ENCODE measurements at places on chromosomes 4 and X.

- peak; percentile 58 for DNase-seq
Measured at GRCh38 chr4:151331276-151332042, 6.1 kb upstream of the SH3D19 start.

DNA sequence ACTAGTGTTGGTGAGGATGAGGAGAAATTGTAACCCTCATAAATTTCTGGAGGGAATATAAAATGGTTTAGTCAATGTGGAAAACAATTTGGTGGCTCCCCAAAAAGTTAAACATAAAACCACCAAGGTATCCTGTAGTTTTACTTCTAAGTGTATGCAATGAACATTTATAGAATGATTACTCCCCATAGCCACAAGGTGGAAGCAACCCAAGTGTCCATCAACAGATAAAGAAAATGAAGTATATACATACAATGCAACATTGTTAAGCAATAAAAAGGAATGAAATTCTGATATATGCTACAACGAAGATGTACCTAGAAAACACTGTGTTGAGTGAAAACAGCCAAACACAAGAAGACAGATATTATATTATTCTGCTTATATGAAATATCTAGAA, 569.1 kb upstream of the GRID2 start:
- DNase-seq: no peak

GRCh38 chr4:113524096-113524495, 237.4 kb downstream of the CAMK2D start:
- no peak for DNase-seq

GRCh38 chr4:87872028-87872427, 39.3 kb downstream of the MEPE start:
- no peak for DNase-seq

DNA sequence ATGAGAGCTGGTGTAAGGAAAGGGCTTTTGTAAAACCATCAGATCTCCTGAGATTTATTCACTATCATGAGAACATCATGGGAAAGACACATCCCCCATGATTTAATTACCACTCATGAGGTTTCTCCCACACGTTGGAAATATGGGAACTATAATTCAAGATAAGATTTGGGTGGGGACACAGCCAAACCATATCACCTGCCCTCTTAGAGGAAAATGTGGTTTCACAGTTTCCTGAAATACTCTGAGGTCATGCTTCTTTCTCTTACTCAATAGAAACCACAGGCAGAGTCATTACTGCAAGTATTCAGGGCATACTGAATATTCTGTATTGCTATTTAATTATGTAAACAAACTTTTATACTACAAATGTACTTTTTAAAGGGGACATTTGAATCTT, 1453.3 kb downstream of the PCDH18 start:
- DNase-seq: no peak

DNA sequence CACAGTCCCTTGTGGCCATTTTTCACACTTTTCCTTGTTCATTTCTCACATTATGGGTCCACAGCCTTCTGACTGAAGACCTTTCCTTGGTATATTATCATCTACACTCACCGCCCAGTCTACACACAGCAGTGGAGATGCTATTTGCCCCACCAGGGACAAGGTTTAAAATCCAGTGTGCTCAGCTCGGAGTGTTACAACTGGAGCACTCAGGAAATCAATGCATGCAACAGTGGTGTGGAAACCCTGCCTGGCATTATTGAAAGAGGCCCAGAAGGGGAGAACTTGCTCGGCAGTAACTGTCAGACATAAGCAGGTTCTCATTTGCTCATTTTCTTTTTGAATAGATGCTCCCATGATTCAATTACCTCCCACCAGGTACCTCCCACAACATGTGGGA, 340.9 kb downstream of the DHRSX start:
- no peak for DNase-seq

GRCh38 chr4:101102114-101102742, 245.1 kb downstream of the PPP3CA start:
- no peak for DNase-seq

- no peak for DNase-seq
Measured at GRCh38 chr4:85448906-85449890, 25.8 kb upstream of the ARHGAP24 start.

- DNase-seq: no peak
Measured at GRCh38 chr4:87840149-87840548, 7.4 kb downstream of the MEPE start.

All from epithelial cell of prostate (primary cell).